Renal pelvis (tissue), 12 donors: ENCODE measurements at places on chromosomes 16 and 17. TPM values are rescaled to one million over a fixed set of nuclear protein-coding genes. Genes with fewer than 3 reads are reported as not detected.

Gene ENPP7
- polyA plus RNA-seq, result 4.3 TPM

Gene TM4SF5
- polyA plus RNA-seq, result 2.5 TPM

Gene GINS2
- polyA plus RNA-seq, result 20.2 TPM

Gene ADCY9
- polyA plus RNA-seq, result 9.2 TPM

Gene PRR11
- 19.0 TPM for polyA plus RNA-seq

Gene POLR2A
- polyA plus RNA-seq, result 143 TPM

Gene MPV17L
- 7.7 TPM for polyA plus RNA-seq

Gene EXOSC6
- 13.6 TPM for polyA plus RNA-seq

Gene SLFN14
- polyA plus RNA-seq, result 0.12 TPM

Gene SDR42E2
- 0.27 TPM for polyA plus RNA-seq

Gene HSF5
- 0.36 TPM for polyA plus RNA-seq

Gene TEKT1
- 0.73 TPM for polyA plus RNA-seq

Gene PIRT
- polyA plus RNA-seq, result 0.04 TPM

Gene CPHXL2
- polyA plus RNA-seq, result 0.22 TPM

Gene STAC2
- 3.5 TPM for polyA plus RNA-seq

Gene SCPEP1
- 88.5 TPM for polyA plus RNA-seq

Gene GGT6
- 9.5 TPM for polyA plus RNA-seq

Gene DUXB
- polyA plus RNA-seq, result 0.21 TPM

Gene PPL
- 31.5 TPM for polyA plus RNA-seq

Gene EPN3
- polyA plus RNA-seq, result 16.2 TPM

Gene CAPNS2
- not detected for polyA plus RNA-seq

Gene RAB26
- polyA plus RNA-seq, result 3.1 TPM

Gene MT1A
- not detected for polyA plus RNA-seq

Gene SPAG5
- 65.9 TPM for polyA plus RNA-seq

Gene CEMP1
- 8.0 TPM for polyA plus RNA-seq

Gene MYH2
- polyA plus RNA-seq, result not detected

Gene PRDM7
- polyA plus RNA-seq, result 0.74 TPM

Gene RAP1GAP2
- 33.3 TPM for polyA plus RNA-seq

Gene CTRL
- 9.2 TPM for polyA plus RNA-seq

Gene ATP2A3
- polyA plus RNA-seq, result 6.0 TPM

Gene PIP4K2B
- 78.6 TPM for polyA plus RNA-seq

Gene SDK2
- polyA plus RNA-seq, result 10.0 TPM

Gene IST1
- polyA plus RNA-seq, result 360 TPM

Gene SSTR5
- 0.43 TPM for polyA plus RNA-seq
